ENCODE measurements at places on chromosomes 2 and 18. TPM values are rescaled to one million over a fixed set of nuclear protein-coding genes. Genes with fewer than 3 reads are reported as not detected.

DNA sequence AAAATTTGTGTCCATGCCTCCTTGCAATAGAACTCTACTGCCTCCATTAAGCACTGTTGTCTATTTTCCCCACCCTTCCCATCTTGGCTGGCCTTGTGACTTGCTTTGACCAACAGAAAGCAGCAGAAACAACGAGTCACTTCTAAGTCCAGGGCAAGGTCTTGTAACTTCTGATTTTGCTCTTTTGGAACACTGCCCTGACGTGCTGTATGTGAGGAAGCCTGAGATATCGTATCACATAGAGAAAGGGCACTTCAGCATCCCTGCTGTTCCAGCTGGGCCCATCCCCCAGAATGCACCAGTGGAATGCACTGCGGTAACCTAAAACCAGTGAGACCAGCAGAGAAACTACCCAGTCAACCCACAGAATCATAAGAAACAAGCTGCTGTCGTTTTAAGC lies 28.1 kb downstream of the NCKAP1 start:
- DNase-seq, result no peak

- no peak for DNase-seq
Measured at GRCh38 chr2:128684523-128684922, 365.9 kb upstream of the HS6ST1 start.

GRCh38 chr2:78585871-78586270 lies 439.6 kb upstream of the REG3G start:
- no peak for DNase-seq

GRCh38 chr2:37610638-37611289 lies 60.7 kb downstream of the CDC42EP3 start:
- DNase-seq, result peak; percentile 42

GRCh38 chr18:38695559-38696280 lies 1130.1 kb upstream of the CELF4 start:
- DNase-seq, result no peak

DNA sequence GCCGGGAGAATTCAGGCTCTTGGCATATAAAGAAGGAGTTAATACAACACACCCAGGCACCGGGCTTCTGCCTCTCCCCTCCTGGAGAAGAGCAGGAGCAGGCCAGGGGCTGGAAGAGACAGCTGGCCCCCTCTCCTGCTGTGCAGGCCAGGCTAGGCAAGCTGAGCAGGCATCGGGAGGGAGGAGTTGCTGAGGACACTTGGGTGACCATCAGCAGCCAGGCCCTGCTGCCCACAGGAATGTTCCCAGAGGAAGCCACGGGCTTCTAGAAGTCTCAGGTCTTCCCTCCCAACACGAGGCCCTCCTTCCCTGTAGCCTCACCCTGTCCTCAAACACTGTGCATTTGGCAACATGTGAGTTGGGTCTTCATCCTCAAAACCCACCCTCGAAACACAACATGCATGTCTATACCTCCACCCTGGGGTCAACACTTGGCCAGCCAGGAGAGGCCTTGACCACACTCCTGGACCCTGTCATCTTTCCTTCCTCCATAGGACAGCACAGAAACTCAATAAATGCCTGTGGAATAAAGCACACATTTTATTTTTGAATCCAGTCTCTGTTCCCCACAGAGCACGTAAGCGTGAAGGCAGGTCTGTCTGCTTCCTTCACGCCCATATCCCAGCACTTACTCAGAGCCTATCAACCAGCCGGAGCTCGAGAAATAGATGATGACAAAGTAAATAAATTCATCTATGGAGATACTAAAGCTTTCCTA lies 433.8 kb upstream of the ID2 start:
- DNase-seq, result no peak

- no peak for DNase-seq
Measured at GRCh38 chr2:207265869-207266268, 100.1 kb upstream of the KLF7 start.

GRCh38 chr2:97718942-97719341 lies 5.6 kb downstream of the ZAP70 start:
- no peak for DNase-seq

DNA sequence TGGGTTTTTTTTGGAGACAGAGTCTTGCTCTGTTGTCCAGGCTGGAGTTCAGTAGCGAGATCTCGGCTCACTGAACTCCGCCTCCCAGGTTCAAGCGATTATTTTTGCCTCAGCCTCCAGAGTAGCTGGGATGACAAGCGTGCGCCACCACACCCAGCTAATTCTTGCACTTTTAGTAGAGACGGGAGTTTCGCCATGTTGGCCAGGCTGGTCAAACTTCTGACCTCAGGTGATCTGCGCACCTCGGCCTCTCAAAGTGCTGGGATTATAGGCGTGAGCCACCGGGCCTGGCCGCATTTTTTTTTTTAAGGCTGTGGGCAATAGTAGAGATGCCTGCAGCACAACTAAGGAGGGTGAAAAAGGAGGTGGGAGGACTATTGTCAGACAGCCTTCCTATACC lies 41.7 kb upstream of the ZNF532 start:
- DNase-seq, result no peak

DNA sequence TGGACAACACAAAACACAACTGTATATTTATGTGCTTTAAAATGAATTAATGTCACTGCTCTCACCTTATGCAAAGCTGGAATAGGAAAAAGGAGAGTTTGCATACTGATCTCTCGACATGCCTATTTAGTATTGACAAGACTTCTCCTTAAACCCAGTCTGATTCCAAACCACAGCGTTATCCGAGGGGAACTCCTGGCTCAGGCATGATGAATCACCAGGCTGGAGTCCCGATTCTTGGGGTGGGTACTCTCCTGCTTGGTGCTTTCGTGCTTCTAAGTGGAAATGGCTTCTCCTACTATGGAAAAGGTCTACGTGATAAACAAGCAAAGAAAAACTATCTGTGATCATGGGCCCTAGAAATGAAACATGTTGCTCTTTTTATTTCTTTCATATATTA lies 88.9 kb upstream of the SLC35G4 start:
- no peak for DNase-seq

DNA sequence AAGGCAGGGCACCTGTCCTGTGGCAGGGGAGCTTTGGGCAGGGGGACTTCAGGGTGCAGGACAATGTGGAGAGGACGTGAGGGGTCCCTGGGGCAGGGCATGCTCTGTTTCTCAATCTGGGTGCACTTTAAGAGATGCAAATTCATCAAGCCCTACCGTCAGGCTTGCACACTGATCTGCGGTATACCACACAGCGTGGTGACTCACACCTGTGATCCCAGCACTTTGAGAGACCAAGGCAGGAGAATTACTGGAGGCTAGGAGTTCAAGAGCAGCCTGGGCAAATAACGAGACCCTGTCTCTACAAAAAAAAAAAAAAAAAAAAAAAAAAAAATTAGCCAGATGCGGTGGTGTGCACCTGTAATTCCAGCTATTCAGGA lies 10.2 kb upstream of the GPC1 start:
- no peak for DNase-seq

- DNase-seq, result no peak
Measured at GRCh38 chr2:233399306-233400225, 45.3 kb downstream of the DGKD start.

DNA sequence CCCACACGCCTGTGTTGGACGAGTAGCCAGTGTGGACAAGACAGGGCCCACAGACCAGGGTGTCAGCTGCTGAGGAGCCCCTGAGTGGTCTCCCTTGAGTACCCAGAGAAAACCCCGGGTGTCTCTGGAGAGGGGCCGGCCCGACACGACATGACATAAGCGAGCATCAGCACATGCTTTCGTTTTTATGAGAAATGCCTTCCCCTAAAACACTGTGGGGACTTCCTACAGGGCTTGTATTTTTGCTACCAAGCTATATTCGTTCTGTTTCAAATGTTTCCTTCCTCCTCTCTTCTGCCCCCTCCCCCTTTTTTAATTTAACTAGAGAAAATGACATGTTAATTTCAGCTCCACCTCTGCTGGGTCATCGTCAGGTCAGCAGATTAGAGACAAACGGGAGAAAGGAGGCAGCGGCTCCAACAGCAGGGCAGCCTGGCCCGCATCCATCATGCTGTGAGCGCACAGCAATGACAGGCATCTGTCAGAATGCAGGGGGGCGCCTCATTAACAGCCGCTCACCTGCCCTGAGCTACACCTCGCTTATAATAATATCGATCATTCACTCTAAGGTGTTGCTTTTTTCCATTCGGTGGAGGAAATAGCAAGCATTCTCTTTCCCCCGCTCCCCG lies 286.2 kb downstream of the ZNF516 start:
- DNase-seq, result no peak

- no peak for DNase-seq
Measured at GRCh38 chr2:97798416-97798815, 85.0 kb downstream of the ZAP70 start.

The CNTNAP5 gene
- total RNA-seq, result 0.31 TPM

The RBBP8 gene
- 76.4 TPM for total RNA-seq

The PEX13 gene
- total RNA-seq, result 44.3 TPM

The LIMS3 gene
- 33.0 TPM for total RNA-seq

The ZAP70 gene
- 6.4 TPM for total RNA-seq

Measured in testis (tissue), 5 donors.